NCI-H2227 treated with DMSO at 0.1 percent for 48 hours (cell line): ENCODE measurements at places on chromosomes 5 and 9.

GRCh38 chr5:163943546-163943945 lies 438.1 kb downstream of the MAT2B start:
- DNase-seq: no peak

DNA sequence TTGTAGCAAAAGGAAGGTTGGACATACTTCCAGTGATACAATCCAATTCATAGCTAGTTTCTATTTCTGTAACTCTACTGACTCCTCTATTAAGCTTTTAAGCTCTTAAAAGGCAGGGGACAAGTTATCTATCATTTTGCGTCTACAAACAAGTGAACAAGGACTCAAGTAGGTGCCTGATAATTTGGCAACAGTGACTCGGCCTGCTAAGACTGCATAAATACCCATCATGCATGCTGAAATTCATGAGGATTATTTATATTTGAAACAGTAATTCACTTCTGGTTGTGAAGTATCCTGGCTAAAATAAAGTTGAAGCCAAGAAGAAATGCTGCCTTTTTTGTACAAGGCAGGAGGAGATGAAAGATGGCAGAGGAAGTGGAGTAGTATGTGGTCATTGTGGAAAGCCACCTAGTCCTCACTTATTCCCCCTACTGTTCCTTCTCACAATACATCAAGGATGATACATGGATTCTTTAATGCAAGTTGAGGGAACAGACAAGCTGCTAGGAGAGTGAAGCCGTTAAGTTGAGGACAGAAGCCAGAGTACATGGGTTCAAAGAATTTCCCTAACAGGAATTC lies 74.0 kb downstream of the MRPS27 start:
- DNase-seq: peak; percentile 22

DNA sequence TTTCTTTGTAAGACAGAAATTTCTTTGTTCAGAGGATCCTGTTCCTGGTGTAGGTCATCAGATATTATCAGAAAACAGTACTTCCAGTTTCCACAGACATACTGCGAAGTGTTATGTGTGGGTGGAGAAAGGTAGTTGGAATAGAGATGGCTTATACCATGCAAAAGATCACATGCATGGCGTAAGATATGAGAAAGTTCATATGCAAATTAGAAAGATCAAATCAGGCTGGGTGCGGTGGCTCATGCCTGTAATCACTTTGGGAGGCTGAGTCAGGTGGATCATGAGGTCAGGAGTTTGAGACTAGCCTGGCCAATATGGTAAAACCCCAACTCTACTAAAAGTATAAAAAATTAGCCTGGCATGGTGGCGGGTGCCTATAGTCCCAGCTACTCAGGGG lies 65.2 kb upstream of the GLIS3 start:
- DNase-seq: no peak

GRCh38 chr5:56561-57290 lies 35.2 kb upstream of the PLEKHG4B start:
- DNase-seq: no peak

DNA sequence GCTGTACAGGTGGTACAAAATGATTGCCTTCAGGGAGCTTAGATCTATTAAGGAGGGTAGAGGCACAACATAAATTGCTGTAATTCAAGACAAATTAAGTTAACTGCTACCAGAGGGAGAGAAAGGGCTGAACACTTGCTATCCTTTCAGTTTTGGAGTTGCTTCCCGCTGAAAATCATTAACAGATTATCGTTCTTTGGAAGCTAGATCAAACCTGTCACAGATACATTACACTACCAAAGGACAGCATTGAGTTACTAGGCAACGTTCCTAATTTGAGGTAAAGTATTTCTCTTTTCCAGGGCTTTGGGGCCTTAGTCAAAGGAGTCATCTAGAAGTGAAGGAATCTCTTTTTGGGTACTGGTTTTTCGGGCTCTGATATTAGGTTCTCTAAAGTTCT lies 84.7 kb upstream of the DHFR start:
- DNase-seq: no peak
